Stimulated activated memory B cell treated with anti-CD40 and anti-IgM and Interleukin-4, amounts not matched to agents 10 μg/mL and 1 μg/mL and 100 μg/mL, for 72 hours (primary cell): ENCODE measurements at places on chromosomes 16 and 17.
A peak's percentile ranks its signal among the peaks of the same experiment; 100 is the strongest.

DNA sequence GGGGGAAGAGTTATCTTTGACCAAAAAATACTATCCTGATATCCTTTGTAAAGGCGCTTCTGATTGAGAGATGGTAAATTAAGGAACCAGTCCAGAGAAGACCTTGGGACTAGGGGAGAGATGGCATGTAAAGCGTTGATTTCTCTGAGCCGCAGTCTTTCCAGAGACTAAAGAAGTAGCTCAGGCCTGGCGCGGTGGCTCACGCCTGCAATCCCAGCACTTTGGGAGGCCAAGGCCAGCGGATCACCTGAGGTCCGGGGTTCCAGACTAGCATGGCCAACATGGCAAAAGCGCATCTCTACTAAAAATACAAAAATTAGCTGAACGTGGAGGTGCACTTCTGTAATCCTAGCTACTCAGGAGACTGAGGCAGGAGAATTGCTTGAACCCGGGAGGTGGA, 625 bp upstream of the CENPT start:
- ATAC-seq = no peak

- ATAC-seq = no peak
Observed at GRCh38 chr17:30095507-30096244, 20.9 kb upstream of the NSRP1 start.

DNA sequence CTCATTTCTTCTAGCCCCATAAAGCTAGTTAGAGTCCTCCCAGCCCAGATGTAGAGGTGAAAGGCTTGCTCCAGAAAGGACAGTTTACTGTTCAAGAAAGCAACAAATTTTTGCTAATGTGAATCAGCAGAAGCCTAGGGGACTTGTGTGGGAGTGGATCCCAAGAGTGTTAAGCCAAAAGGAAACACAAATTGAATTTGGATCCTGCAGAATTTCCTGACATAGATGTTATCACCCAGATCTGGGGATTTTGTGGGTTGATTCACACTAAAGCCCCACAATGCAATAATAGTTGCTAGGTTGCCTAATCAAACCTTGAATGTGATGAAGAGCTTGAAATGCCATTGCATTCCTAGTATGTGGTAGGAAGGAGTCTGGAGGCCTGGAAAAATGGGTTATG, 135.2 kb upstream of the HS3ST3A1 start:
- no peak for ATAC-seq

DNA sequence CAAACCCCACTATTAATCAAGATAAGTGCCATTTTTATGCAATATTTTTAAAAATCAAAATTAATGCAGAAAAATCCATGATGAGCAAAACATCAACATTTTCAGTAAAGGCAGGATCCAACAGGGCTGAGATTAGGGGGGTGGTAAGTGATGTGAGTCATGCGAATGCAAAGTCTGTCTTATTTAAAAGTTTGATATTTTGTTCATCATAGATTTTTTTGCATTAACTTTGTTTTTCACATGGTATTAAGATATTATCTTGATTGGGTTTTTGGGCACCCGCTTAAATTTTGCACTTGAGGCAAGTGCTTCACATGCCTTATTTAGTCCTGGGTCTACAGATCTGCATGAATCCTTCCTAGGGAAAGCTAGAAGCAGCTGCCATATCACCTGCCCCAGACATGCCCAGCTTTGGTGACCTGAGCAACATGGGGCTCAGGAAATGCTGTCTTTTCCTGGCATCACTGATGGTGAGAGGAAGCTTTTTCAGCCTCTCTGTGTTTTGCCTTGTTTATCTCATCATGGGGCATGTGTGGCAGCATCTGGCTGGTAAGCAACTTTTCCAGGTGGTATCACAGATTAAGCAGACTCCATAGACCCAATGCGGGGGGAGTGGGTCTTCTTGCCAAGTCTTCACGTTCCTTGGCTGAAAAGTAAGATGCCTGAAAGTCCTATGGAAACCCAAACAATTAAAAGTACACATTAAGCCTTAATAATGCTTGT, 57.6 kb upstream of the NFAT5 start:
- ATAC-seq = no peak

DNA sequence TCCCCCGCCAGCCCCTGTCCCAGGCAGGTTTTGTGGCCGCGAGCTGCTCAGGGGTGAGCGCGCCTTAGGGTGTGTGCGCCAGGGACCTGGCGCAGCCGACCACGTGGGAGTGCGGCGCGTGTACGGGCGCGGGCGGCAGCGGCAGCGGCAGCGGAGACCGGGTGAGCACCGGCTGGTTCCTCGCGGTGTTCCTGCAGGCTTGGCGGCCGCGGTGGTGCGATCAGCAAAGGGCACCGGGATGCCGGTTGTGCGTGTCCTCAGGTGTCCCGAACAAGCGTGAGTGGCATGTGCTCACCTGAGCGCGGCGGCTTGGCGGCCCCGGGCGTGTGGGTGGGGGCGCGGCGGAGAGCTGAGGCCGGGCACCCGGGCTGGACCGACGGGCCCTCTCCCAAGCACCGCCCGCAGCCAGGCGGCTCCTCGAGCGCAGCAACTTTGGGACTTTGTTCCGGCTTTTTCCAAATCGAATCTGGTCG, 381 bp upstream of the HSD11B2 start:
- peak; percentile 17 for ATAC-seq
